ENCODE measurements at places on chromosomes 2 and 18. TPM values are rescaled to one million over a fixed set of nuclear protein-coding genes. Genes with fewer than 3 reads are reported as not detected.

- no peak for DNase-seq
- H3K27me3 ChIP-seq, result no peaks in the 10 kb centered on the region
- H3K27ac ChIP-seq, result no peak overlapping the region
- H3K36me3 ChIP-seq, result peaks cover 6% of the 10 kb centered on the region
- H3K4me3 ChIP-seq, result no peak overlapping the region
Observed at GRCh38 chr2:195722075-195722474, 65.0 kb downstream of the SLC39A10 start.

GRCh38 chr2:85635636-85636035 lies 19.6 kb downstream of the USP39 start:
- no peak overlapping the region for H3K27ac ChIP-seq
- H3K4me1 ChIP-seq, result no peaks in the 10 kb centered on the region
- H3K36me3 ChIP-seq, result peaks cover 7% of the 10 kb centered on the region
- no peak overlapping the region for H3K4me3 ChIP-seq

GRCh38 chr2:231549446-231550239 lies 19.4 kb upstream of the NMUR1 start:
- no peak for DNase-seq
- H3K36me3 ChIP-seq, result no peaks in the 10 kb centered on the region
- no peak overlapping the region for H3K27ac ChIP-seq
- H3K4me1 ChIP-seq, result peaks cover 40% of the 10 kb centered on the region

DNA sequence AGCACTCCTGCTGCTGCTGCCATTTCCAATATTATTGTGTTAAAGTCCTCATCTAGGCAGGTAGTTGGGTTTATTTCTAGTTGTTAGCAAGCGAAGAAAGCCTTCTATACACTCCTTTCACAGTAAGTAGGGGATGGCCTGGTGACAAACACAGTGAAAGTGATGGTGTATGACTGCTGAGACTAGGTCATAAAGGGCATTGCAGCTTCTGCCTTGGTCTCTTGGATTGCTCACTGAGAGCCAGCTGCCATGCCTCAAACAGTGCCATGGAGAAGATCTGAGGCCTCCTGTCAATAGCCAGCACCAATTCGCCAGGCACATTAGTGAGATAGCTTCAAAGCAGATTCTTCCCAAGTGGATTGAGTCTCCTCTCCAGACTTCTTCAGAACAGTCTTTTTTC lies 27.6 kb upstream of the MSTN start:
- DNase-seq, result no peak
- H3K36me3 ChIP-seq, result no peaks in the 10 kb centered on the region
- H3K27me3 ChIP-seq, result no peaks in the 10 kb centered on the region
- no peak overlapping the region for H3K27ac ChIP-seq
- no peaks in the 10 kb centered on the region for H3K4me1 ChIP-seq

DNA sequence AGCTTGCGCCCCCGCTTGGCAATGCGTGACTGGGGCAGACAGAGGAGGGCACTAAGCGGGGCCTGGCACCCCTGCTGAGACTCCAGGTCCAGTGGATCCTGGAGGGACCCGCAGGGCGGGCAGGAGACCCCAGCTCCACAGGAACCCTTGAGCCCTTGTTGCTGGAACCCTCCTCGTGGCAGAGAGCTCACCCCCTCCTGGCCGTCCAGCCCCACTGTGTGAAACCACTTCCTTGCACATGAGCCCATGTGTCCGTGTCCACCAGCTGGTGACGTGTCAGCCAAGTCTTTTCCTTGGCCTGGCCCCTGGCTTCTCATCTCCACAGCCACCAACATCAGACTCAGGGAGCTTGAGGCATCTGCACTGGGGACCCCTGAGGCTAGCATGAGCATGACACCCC lies 38.0 kb downstream of the BIN1 start:
- H3K4me1 ChIP-seq, result no peaks in the 10 kb centered on the region
- peaks cover 73% of the 10 kb centered on the region for H3K36me3 ChIP-seq
- H3K27ac ChIP-seq, result no peak overlapping the region
- no peak overlapping the region for H3K4me3 ChIP-seq
- no peaks in the 10 kb centered on the region for H3K27me3 ChIP-seq
- DNase-seq, result no peak

- no peaks in the 10 kb centered on the region for H3K36me3 ChIP-seq
- H3K27ac ChIP-seq, result no peak overlapping the region
Observed at GRCh38 chr2:54471221-54471711, 15.1 kb downstream of the SPTBN1 start.

DNA sequence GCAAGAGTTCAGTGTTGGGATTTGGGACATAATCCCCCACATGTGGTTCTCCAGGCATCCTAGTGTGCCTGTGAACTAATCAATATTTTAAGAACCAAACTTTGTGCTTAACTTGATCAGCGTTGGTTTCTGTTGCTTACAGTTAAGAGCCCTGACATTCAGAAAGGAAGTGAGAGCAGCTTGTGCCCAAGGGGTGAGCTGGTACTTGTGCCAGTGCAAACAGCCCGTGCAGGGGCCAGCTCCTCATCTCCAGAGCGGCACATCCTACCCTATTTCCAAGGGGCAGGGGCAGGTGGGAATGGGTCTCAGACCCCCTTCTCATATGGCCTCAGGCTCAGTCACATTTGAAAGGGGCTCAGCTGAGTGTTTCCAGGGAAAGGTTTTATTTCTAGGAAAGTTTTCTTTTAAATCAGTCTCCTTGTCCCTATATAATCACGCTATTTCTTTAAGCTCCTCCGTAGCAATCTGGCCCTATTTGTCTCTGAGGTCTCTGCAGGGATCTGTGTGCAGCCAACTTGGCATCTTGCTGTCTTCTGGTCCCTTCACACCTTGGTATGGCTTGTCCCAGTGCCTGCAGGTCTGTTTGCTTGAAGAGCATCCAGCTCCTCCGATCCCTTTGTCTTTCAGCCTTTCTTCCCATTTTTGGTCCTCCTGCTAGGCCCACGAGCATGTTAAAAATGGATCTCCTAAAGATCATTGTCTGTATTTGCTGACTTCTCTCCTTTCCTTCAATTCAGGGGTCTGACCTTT lies 358.9 kb downstream of the HRH4 start:
- no peak overlapping the region for H3K27ac ChIP-seq
- H3K4me3 ChIP-seq, result no peak overlapping the region
- no peaks in the 10 kb centered on the region for H3K4me1 ChIP-seq
- DNase-seq, result no peak

The TFCP2L1 gene
- polyA plus RNA-seq, result 0.03 TPM

The REG3G gene
- not detected for polyA plus RNA-seq
